Activated CD8-positive, alpha-beta memory T cell treated with anti-CD3 and anti-CD28 coated beads for 1 hour (primary cell): ENCODE measurements at places on chromosomes 1 and 21.

- DNase-seq, result no peak
Observed at GRCh38 chr1:173202424-173203145, 4.5 kb downstream of the TNFSF4 start.

- no peak for DNase-seq
Observed at GRCh38 chr21:32315511-32316281, 17.0 kb downstream of the MRAP start.

- no peak for DNase-seq
Observed at GRCh38 chr1:86472152-86472551, 3.4 kb downstream of the CLCA1 start.

- no peak for DNase-seq
Observed at GRCh38 chr1:76939050-76939816, 72.0 kb downstream of the ST6GALNAC5 start.

GRCh38 chr1:193358419-193358818 is 172.0 kb upstream of the B3GALT2 start:
- no peak for DNase-seq

- DNase-seq, result no peak
Observed at GRCh38 chr1:7770669-7770996, 463 bp upstream of the VAMP3 start.

GRCh38 chr21:26964170-26964778 is 2.6 kb downstream of the ADAMTS5 start:
- DNase-seq, result no peak

- no peak for DNase-seq
Observed at GRCh38 chr1:212179394-212180076, 105.7 kb upstream of the PPP2R5A start.

GRCh38 chr1:11874624-11875023 is 15.9 kb upstream of the NPPB start:
- no peak for DNase-seq

GRCh38 chr1:63902844-63903589 is 129.2 kb downstream of the ROR1 start:
- DNase-seq, result no peak

DNA sequence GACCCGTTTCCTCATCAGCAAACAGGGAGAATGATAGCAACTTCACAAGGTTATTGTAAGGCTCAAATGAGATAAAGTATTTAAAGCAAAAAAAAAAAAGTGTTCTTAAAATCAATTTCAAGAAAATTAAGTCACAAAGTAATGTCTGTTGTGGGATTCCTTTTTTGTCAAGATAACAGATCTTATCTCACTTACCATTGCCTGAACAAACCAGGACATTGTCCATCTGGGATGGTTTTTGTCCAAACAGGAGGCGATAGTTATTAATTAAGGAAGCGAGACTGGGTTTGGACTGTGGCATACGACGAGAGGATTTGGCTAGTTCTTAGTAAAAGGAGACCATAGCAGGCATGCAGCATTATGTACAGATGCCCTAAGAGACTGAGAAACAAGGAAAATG is 458.4 kb downstream of the SMYD3 start:
- DNase-seq, result no peak

GRCh38 chr1:37811027-37811655 is 3.1 kb upstream of the YRDC start:
- DNase-seq, result no peak

DNA sequence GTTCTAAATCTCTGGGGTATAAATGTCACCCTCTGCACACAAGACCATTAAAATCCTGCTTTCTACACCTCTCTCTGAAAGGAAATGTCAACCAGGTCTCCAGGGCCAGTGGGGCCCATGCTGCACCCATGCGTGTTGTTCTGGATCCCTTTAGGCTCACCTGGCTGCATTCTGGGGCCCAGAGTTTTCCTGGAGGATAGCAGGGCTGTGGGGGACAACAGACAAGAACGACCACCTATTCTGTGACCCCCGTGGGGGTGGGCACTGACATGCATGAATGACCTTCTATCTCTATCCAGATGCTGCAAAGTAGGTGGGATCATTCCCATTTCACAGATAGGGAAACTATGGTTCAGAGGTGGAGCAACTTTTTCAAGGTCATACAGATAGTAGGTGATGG is 41.6 kb downstream of the TNNT2 start:
- DNase-seq, result no peak

GRCh38 chr1:65189576-65190115 is 41.6 kb downstream of the AK4 start:
- no peak for DNase-seq

DNA sequence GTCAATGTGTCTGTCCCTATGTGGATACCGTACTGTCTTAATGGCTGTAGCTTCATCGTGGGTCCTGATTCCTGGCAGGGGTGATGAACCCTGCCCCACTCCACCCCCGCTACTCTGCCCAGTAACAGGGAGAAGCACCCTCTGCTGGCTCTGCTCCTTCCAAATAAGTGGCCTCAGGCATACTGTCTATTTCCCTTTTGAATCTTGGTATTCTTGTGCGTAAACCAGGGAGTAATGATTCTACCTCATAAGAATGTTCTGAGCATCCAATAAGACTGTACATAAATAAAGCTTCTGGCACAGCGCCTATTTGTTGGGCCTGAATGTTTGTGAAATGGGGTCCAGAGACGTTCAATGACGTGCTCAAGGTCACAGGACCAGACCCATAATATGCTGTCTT is 35.2 kb upstream of the CTPS1 start:
- no peak for DNase-seq

GRCh38 chr1:110544753-110545152 is 25.8 kb upstream of the KCNA10 start:
- no peak for DNase-seq

DNA sequence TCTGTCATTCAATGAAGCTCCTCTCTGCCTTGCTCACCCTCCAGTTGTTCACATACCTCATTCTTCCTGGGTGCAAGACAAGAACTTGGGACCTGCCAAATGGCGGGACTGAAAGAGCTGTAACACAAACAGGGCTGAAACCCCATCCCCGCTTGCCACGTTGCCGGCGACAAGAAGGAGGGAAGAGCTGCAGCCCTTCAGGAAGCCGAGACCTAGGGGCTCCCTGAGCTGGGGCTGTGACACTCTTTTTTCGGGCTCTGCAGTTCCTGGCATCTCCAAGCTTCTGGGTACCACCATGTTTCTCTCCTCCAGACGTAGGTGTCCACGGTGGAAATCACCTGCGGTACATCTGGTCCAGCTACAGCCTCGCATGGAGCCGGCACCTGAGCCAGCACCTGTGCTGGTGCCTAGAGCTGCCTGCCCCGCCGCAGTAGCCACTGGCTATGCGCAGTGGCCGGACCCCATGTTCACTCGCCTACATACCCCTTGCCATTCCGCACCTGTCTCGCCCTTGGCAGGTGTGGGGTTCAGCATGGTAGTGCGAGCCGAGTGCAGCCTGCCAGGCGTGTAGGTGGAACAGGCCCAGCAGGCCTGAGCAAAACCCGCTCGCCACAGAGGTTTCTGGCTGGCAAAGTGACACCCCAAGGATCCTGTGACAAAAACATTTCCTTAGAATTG is 367.0 kb upstream of the NEGR1 start:
- DNase-seq, result no peak

- DNase-seq, result no peak
Observed at GRCh38 chr1:100722221-100722620, 2.7 kb downstream of the VCAM1 start.

GRCh38 chr1:51636191-51636590 is 19.3 kb downstream of the OSBPL9 start:
- no peak for DNase-seq

DNA sequence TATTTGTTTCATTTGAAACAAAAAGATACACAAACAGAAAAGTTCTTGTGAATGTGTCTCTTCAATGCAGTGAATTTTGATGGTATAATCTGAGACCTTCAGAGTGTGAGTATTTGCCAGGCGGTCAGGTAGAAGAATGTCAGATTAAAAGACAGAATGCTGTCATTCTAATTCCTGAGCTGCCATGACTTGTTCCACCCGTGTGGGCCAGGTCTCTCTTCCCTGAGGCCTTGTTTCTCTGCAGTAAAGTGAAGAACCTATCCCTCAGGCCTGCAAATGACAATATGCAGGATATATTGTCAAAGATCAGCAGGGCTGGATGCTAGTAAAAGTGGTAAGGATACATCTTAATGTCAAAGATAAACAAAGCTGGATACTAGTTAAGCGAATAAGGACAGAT is 111.4 kb downstream of the ZP4 start:
- no peak for DNase-seq
